ENCODE measurements at places on chromosomes 4 and X.
A peak's percentile ranks its signal among the peaks of the same experiment; 100 is the strongest.

- no peak for DNase-seq
Measured at GRCh38 chr4:68765876-68766275, 49.9 kb upstream of the UGT2B10 start.

DNA sequence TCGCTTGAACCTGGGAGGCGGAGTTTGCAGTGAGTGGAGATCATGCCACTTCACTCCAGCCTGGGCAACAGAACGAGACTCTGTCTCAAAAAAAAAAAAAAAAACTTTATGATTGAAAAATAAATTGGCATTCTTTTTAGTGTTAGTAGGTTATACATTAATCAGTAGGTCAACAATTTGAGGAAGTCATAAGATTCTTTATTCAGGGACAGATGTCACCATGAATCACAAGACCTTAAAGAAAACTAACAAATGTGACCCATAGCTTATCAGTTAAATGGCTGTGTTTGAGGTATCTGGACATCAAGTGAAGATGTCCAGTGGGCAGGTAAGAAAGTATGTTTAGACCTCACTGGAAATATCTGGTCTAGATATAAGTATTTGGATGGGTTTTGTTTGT lies 9.3 kb upstream of the PRMT9 start:
- no peak for DNase-seq

GRCh38 chr4:110639207-110640090 lies 16.6 kb upstream of the PITX2 start:
- no peak for DNase-seq

GRCh38 chrX:21749924-21750323 lies 8.0 kb downstream of the SMPX start:
- DNase-seq, result no peak

GRCh38 chr4:3009422-3009821 lies 46.1 kb downstream of the GRK4 start:
- DNase-seq, result peak; percentile 65

GRCh38 chr4:113602646-113603228 lies 158.8 kb downstream of the CAMK2D start:
- no peak for DNase-seq

DNA sequence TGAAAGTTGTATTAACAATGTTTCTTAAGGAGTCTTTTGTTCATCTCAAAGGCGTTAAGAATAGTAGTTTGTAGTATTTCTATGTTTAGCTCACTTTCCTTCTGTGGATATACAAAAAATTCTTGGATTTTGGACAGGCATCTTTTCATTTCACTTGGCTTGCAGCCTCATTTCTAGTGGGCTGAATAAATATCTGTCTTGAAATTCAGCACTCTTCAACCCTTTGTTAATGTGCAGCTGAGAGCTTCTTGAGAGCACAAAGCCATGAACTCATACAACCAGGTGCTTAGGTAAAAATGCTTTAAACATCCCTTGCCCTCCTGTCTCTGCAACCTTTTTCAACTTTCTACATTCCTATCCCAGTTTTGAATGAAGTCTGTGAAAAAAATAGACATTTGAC lies 1003.2 kb downstream of the C4orf33 start:
- no peak for DNase-seq

GRCh38 chr4:186144198-186144945 lies 39.9 kb downstream of the FAM149A start:
- DNase-seq, result peak; percentile 40

DNA sequence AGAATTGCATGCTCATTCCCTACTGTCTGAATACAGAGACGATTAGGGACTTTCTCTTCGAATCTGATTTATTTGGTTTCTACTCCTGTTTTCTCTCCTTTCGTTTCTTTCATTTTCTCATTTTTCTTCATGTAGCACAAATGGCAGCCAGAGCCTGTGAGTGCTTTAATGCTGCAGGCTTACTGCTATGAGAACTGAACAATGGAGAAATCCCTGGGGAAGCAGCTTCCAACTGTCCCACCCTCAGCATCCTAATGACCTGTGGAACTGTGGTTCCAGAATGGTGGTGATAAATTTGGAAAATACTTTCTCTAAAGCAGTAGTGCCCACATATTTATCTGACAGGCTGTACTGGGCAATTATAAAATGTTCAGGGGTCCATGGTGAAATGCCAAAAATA lies 930.4 kb downstream of the DMD start:
- no peak for DNase-seq

DNA sequence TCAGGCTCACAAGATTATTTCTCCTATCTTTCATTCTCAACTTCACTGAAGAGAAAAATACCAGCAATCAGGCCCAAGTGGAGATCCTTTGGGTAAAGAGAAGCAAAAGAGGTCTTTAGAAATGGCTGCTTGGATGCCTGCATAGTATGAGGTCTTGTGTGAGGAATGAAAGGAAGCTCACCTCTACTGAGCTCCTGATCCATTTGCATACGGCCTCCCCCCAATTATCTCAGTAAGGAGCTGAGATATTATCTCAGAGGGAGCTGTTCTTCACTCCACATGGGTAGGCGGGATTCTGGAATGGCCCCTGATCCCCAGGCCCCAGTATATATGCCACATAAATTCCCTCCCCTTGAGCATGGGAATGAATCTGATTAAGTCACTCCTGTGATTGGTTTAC lies 75.8 kb downstream of the EVC2 start:
- DNase-seq, result no peak

- no peak for DNase-seq
Measured at GRCh38 chr4:163930086-163930485, 435.6 kb downstream of the TMA16 start.

- DNase-seq, result peak; percentile 29
Measured at GRCh38 chr4:176313596-176314336, 6.0 kb upstream of the SPCS3 start.

- DNase-seq, result no peak
Measured at GRCh38 chr4:138978028-138978585, 37.5 kb upstream of the NOCT start.

GRCh38 chrX:122504026-122504425 lies 680.1 kb upstream of the GRIA3 start:
- DNase-seq, result no peak

- peak; percentile 43 for DNase-seq
Measured at GRCh38 chr4:87749883-87750282, 49.5 kb upstream of the IBSP start.

- no peak for DNase-seq
Measured at GRCh38 chr4:170818786-170819185, 729.0 kb upstream of the AADAT start.

- peak; percentile 74 for DNase-seq
Measured at GRCh38 chr4:38673130-38673978, 9.4 kb downstream of the KLF3 start.

- peak; percentile 92 for DNase-seq
Measured at GRCh38 chr4:80265571-80266252, 752 bp upstream of the FGF5 start.

DNA sequence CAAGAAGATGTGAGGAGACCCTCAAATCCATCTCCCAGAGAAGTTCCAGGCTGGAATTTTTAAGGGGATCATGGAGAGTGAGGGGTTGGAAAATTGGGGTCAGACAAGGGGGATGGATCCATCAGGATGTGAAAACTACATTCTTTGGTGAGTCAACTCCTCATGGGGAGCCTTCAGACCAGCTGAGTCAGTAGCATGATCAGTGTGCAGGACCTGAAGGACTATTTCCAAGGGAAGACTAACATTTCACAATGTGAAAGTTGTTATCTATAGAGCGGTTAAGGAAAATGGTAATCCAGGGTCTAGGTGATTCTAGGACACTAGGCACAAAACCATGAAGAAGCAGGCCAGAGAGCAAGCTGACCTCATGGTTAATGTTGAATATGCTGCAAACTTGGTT lies 38.6 kb upstream of the CEP135 start:
- peak; percentile 71 for DNase-seq

GRCh38 chrX:76155786-76156185 lies 17.1 kb upstream of the PBDC1 start:
- no peak for DNase-seq

- no peak for DNase-seq
Measured at GRCh38 chr4:8850830-8851188, 20.8 kb downstream of the HMX1 start.

DNA sequence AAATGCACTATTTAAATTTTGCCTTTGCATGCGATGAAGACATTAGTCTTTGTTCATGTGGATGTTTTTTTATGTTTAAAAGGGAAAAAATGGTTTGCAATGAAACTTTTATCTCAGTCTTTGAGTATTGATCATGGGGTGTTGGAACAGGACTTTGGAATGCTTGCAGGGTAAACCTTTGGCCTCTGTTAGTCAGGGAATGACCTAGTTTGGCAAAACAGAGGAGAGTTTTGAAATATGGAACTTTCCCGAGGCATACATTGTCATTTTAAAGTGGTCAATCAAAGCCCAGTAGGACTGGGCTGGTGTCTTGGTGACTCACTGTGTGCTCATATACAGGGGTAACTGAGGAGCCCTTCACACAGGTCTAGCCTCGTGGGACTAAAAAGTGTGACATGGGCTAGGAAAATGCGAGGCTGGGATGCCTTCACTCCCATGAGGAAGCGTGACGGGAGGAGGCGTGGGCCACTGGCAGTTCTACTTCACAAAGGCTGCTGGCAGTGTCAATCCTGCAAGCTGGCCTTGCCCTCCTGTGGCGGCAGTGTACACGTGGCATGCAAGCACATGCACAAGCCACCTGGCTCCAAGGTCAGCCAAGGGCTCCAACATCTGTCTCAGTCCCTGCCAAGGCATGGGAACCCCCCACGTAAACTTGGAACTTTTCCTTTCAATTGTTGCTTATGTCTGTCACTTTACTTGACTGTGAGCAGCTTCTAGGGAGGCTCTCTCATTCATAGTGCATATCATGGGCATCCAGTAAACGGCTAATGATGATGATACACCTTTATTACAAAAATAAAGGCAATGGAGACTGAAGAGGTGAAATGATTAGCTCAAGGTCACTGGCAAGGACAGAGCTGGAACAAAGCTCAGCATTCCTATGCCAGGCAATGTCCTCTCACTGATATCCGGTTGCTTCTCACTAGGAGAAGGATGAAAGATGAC lies 5.2 kb upstream of the F11 start:
- peak; percentile 2 for DNase-seq

DNA sequence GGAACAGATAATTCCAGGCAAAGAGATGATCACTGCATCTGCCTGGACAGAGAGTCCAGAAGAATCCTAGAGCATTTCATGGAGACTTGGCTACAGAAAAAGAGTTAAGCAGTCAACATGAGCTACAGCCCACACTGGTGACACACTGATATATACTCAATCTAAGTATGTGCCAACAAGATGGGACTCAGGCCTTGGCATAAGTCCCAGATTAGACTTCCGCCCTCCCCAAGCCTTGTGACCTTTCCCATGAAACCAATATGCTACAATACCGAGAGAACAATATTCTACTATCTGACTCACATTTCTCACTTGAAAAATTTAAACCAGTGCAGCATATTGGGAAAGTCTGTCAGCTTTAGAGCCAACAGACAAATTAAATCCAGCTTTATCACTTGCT lies 65.7 kb upstream of the SLITRK2 start:
- DNase-seq, result peak; percentile 87
